Ureter (tissue), 1 donor: ENCODE measurements at places on chromosomes 6 and 20. TPM values are rescaled to one million over a fixed set of nuclear protein-coding genes. Genes with fewer than 3 reads are reported as not detected.

DNA sequence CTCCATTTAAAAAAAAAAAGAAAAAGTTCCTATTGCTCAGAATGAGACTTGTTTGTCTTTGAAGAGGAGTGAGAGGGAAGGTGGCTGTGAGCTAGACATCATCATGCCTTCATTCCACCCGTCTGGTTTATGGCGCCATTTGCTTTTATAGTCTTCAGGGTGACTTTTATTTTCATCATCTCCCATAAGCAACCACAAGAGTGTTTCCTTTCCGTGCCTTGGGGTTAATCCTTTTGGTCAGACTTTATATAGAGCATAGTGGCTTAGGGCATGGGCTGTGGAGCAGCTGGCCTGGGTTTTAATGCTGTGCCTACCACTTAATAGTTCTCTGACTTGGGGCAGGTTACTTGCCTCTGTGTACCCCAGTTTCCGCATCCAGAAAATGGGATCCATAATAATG, 77.8 kb downstream of the RREB1 start:
- no peak for DNase-seq

- peak; percentile 85 for DNase-seq
Observed at GRCh38 chr6:170049641-170050561, 241.0 kb downstream of the DLL1 start.

GRCh38 chr6:43710576-43710975, 23.0 kb upstream of the MRPS18A start:
- no peak for DNase-seq

- no peak for DNase-seq
Observed at GRCh38 chr6:135358251-135358821, 139.2 kb downstream of the AHI1 start.

DNA sequence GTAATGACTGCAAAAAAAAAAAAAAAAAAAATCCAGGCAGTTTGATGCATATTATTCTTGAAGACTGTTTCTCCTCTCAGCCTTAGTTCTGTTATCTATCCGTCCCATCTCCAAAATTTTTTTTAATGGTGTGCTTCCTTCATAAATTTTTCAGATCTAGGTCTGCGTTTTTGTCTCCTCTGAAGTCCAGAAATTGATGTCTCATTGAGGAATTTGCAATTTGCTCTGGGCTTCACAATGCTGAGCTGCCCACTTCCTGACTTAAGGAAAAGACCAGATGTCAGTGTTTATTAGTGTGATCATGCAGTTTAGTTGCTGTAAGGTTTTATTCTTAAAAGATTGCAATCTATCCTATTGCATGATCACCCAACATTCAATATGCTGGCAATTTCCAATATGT, 297.6 kb downstream of the ZNF217 start:
- DNase-seq, result no peak

GRCh38 chr6:142853244-142854180, 91.5 kb downstream of the HIVEP2 start:
- DNase-seq, result no peak

GRCh38 chr6:5656226-5656625, 350.5 kb downstream of the NRN1 start:
- no peak for DNase-seq

GRCh38 chr20:57414867-57415592, 23.8 kb downstream of the RBM38 start:
- no peak for DNase-seq

GRCh38 chr20:42179768-42180167, 561.6 kb upstream of the CHD6 start:
- DNase-seq, result no peak

OXT gene
- total RNA-seq, result not detected

DNA sequence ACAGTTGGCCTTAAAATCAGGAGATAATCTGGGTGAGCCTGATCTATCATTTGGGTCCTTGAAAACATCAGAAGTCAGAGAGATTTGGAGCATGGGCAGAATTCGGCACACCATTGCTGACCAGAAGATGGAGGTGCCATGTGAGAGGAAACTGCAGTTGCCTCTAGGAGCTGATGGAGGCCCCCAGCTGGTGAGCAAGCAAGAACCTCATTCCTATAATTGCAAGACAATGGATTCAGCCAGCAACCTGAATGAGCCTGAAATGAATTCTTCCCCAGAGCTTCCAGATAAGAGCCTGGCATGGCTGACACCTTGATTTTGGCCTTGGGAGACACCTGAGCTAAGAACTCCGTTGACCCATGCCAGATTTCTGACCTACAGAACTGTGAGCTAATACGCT, 76.3 kb upstream of the FYN start:
- no peak for DNase-seq

DNA sequence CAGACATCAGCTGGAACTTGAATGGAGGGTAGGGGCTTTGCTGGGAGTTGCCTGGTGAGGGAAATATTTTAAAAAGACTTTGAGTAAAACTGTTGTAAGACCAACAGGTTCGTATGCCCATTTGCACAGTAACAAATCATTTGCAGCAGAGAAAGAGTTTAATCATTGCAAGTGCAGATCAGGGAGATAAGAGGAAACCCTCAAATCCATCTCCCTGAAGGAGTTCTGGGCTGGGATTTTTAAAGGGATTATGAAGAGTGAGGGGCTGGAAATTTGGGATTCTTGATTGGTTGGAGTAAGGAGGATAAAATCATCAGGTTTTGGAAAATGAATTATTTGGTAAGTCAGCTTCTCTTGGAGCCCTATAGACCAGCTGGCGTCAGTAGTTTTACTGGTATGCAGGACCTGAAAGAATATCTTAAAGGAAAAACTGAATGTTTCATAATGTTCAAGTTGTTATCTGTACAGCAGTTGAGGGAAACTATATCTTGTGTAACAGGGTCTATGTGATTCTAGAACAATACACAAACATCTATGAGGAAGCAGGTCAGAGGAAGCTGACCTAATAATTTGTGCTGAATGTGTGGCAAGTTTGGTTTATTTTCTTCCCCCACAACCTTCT, 295.5 kb downstream of the PLCB1 start:
- no peak for DNase-seq

DNA sequence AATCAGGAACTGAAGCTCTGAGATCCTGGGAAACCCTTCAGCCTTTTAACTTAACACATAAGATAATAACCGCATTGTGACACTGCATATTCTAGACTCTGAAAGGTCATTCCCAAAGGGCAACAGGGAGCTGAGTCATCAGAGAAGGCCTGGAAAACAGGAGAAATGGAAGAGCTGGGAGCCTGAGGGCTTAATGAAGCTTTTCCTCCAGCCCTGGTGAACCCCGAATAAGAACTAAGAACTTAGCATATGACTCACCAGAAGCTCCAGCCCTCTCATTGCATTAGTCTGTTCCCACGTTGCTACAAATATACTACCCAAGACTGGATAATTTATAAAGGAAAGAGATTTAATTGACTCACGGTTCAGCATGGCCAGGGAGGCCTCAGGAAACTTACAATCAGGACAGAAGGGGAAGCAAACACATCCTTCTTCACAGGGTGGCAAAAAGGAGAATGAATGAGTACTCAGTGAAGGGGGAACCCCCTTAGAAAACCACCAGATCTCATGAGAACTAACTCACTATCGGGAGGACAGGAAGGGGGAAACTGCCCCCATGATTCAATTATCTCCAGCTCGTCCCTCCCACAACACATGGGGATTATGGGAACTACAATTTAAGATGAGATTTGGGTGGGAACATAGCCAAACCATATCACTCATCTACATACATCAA, 648.5 kb downstream of the TFAP2A start:
- DNase-seq, result no peak

DNA sequence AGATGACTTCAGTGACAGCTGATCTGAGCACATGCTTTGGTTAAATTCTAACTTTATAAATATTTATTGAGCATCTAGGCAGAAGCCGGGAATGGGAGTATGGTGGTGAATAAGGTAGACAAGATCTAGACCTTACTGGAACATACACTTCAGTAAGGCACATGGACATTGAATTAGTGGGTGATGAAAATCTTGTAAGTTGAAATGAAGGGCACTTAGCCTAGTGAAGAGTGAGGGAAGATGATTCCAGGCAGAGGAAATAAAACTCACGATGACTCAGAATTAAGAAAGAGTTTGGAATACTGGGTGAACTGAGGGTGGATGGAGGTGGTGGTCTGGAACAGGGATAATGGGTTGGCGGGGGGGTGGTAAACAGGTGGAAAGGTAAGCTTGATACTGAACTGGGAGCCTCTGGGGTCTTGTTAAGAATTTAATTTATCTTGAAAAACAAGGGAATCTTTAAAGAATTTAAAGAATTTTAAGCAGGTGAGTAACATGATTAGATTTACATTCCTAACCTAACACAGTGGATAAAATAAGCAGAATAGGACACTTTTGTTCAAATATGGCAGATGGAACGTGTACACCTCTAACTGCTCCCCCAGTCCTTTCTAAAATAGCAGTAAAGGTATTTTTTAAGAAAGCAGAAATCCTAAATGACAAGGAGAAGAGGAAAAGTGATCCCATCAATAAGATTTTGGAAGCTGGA, 75.2 kb upstream of the ARHGAP18 start:
- no peak for DNase-seq

PGC gene
- total RNA-seq, result not detected

EPPIN gene
- not detected for total RNA-seq

DNA sequence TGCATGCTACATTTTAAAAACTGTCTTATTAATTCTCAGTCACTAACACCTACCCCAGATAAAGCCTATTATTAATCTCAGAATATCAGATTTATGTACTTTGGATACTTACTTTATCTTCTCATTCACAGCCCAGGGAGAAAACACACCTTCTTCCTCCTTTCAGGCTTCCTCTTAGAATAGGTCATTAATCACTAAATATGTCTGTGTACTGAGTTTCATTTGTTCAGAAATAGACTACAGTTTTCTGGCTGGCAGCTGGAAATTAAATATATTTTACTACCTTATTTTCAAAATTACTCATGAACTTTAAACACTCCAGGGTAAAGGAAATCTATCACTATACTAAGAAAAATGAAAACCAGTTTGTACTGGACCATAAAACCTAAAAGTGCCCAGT, 147.7 kb upstream of the DST start:
- DNase-seq, result no peak

DNA sequence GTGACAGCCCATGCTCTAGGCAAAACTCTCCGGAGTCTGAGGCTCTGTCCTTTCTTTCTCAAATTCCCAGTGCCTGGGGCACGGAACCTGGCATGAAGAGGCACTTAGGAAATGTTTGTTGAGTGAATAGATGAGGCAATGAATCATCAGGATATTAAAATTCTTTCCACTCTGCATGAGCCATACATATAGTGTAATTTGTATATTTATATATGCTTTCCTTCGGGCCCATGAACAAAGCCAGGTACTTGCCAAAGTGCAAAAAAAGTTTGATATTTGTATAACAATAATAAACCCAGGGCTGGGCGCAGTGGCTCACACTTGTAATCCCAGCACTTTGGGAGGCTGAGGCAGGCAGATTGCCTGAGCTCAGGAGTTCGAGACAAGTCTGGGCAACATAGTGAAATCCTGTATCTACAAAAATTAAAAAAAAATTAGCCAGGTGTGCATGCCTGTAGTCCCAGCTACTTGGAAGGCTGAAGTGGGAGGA, 212.3 kb upstream of the ZNF217 start:
- DNase-seq, result no peak

DNA sequence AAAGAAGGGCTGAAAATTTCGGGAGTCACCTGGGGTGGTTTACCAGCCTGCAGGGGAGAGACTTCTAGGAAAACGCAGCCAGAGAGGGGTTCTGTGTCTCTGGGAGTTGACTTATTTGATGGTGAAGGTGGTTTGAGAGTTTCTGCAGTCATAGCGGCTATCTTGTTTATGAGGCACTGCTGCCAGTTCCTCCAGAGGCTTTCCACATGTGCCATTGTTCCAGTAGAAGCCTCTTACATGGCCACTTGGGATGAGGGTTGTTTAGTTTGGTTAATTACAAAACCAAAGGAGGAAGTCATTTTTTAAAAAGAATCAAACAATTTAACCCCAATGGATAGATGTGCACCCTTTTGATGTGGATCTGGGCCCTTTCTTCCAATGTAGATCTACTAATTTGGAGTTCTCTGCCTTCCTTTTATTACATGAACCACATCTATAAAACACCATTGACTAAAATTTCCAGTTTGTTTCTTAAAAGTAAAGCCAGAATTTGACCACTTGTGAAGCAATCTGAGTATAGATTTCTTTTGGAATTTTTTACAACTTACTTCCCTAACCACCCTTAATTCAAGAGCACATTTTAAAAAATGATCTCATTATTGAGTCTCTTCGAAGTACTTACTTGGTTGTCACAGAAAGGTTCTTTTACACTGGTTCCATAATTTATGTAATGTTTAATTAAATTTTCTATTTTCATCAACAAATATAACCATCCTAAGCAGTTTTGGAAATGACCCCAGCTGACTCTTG, 97.6 kb downstream of the TCP11 start:
- no peak for DNase-seq

DNA sequence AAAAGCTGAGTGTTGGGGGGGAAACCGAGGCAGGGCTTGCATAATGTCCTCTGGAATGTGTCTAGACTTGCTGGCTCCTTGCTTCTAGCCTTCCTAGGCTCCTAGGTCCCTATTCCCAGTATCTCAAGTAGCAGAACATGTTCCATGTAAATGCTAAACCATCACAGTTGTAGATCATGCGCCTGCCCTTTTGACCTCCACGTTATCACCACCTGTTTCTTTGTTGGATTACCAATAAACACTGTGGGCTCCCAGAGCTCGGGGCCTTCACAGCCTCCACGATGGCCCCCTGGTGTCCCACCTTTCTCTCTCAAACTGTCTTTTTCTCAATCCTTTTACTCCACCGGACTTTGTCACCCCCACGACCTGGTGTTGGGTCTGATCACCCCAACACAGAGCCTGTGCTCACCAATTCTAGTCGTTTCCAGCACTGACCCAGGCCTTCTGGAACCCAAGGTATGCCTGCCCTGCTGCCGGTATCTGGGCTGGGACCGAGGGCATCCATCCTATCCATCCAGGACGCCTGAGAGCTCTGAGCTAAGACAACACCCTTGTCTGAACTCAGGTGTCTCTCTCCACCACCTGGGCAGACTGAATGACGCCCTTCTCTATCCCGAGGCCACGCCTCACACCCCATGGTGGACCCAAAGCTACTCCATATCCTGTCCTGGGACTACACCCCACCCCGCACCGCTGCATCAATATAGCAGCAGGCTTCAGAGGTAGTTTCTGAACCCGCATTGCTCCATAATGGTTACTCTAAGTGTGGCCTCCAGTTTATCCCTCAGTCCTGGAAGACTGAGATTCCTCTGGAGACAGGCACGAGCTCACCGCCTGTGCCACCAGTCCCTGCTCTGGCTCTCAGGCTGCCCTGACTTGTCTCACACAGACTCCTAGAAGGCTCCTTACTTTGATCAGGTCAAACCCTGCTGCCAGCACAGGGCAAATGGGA, 9.3 kb upstream of the PRR18 start:
- DNase-seq, result no peak

DNA sequence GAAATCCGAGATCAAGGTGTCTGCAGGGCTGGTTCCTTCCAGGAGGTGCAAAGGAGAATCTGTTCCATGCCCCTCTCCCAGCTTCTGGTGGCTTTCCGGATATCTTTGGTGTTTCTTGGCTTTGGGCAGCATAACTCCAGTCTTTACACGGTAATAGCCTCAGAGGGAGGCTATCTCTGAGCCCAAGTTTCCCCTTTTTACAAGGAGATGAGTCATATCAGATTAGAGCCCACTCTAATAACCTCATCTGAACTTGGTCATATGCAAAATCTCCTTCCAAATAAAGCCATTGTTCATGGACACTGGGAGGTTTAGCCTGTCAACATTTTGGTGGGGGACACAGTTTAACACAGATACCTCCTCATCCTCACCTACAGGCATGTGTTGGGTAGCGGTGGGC, 213.7 kb downstream of the ATXN1 start:
- no peak for DNase-seq
